H9 (cell line): ENCODE measurements at places on chromosomes 12 and 14.

- DNase-seq, result no peak
Observed at GRCh38 chr14:75315144-75315543, 36.5 kb downstream of the FOS start.

DNA sequence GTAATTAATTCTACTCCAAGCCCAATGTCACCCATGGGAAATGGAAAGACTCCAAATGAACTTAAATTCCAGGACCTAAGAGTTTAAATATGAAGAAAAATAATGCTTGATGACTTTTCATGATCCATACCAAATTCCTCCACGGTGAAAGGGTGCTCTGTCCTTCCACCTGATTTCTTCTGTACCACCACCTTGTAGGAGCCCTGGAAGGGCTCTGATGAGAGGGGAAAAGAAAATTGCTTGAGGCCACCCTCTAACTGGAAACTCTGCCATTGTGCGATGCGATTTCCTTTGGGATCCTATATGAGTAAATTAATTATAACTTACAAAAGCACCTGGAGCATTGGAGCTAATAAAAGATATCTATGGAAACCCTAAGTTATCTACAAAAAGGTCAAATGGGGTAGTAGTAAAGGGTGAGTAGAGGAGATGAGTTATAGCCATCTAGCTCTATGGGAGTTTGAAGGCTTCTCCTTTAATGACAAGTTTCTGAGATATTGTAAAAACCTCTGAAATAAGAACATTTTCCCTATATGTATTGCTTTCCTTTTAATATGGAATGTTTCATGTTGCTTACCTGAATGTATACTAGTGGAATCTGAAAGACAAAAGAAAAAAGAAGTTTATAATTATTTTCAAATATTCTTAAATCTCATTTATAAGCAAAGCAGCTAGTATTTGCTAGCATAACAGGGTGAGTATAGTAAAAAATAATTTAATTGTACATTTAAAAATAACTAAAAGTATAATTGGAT, 5.8 kb downstream of the A2M start:
- no peak for DNase-seq

DNA sequence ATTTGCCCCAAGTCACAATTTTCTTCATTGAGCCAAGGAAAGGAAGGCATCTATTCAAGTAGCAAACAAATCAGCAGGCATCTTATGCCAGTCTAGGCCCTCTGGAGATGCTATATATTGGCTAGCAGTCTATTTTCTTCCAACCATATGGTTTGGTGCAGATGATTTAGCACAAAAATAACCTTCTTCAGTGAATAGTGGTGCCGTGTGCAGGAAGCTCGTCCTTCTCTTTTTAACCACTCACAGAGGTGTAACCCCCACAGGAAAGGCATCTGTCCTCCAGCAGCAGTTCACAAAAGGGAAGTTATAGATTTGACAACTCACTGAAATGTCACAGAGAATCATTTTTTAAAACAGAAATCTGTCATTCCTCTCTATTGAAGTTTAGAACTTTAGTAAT, 445.7 kb upstream of the SYT1 start:
- no peak for DNase-seq

- DNase-seq, result peak; percentile 26
Observed at GRCh38 chr14:29222671-29223268, 456.2 kb downstream of the FOXG1 start.

GRCh38 chr12:104602896-104603295, 146.1 kb downstream of the CHST11 start:
- DNase-seq, result no peak

DNA sequence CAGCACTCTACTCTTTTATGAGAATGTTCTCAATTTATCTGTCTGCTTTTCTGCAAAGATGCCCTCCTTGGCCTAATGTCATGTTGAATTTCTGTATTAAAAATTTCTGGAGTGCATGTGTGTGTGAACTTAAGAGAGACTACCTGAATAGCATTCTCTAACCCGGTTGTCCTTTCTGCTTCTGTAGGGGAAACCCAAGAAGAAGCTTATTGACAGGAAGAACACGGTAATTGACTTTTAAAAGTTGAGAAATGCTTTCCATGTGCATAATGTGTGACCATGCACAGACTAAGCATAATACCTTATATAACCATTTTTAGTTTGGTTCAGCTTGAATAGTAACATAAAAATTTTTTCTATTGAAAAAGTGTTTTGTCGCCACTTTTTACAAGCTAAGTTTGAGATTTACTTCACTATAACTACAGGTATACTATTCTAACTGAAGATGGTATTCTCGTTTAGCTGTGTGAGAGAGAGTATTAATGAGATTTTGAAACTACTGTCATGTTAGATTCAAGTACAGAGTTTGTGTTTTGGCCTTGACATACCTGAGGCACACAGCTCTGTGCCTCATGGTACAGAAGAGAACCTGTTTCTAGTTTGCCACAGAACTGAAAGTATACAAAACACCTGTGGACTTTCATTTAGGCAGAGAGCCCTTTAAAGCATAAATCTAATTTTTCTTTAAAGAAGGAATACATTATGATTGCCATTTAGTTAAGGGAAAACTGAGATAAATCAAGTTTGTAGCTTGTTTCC, 96.8 kb downstream of the TTLL5 start:
- no peak for DNase-seq

GRCh38 chr12:11991604-11992003, 79.1 kb upstream of the BCL2L14 start:
- no peak for DNase-seq

DNA sequence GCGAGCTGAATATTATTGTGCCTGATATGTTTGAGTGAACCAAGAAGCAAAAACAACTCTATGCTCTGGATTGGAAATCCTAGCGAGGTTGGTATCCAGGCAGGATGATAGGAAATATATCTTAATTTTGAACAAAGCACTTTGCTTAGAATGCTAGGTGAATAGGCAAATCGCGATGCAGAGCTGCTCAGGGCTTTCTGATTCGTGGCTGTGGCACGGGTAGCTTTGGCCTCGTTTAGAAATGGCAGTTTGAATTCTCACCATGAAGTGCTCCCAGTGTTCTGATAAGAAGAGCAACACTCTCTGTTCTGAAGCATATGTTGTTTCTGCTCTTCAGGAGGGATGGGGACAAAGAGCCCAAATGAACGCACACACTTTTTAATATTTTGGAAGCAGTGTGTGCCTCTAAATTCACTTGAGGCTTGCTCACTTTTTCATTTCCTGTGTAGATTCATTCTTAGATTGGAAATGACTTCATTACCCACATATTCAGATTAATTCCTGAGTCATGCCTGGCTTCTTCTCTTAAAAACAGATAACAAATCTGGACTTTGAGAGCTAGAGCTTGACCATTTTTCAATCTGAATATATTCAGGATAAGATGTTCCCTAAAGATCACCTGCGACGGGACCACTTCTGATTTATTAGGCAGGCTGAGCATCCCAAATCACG, 200.9 kb downstream of the RPAP3 start:
- DNase-seq, result no peak

- no peak for DNase-seq
Observed at GRCh38 chr14:22689199-22689598, 45.0 kb upstream of the OR6J1 start.

DNA sequence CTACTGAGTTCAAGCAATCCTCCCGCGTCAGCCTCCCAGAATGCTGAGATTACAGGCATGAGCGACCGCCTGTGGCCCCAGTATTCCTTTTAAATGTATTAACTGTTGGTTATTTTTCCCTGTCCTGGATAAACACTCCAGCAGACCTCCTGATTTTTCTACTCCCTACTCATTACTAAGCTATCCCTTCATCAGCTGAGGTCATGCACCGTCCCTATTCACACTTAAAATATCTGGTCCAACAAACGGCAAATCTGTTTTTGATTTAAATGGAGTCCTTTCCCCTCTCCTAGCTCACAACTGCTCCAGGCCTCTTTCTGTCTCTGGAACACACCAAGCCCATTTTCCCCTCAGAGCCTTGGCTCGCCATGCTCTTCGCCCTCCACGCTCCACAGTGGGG, 1003.3 kb upstream of the TMEM132C start:
- DNase-seq, result no peak
